Jurkat, Clone E6-1 (cell line): ENCODE measurements at places on chromosomes 4 and X.

- DNase-seq = no peak
These were observed at the start of gene TBC1D9 for GRCh38 chr4:140756319-140757231. Gene TBC1D9, minus strand, starts transcription at chr4:140756385. Its CDS starts 340 bp downstream, at chr4:140756045.

DNA sequence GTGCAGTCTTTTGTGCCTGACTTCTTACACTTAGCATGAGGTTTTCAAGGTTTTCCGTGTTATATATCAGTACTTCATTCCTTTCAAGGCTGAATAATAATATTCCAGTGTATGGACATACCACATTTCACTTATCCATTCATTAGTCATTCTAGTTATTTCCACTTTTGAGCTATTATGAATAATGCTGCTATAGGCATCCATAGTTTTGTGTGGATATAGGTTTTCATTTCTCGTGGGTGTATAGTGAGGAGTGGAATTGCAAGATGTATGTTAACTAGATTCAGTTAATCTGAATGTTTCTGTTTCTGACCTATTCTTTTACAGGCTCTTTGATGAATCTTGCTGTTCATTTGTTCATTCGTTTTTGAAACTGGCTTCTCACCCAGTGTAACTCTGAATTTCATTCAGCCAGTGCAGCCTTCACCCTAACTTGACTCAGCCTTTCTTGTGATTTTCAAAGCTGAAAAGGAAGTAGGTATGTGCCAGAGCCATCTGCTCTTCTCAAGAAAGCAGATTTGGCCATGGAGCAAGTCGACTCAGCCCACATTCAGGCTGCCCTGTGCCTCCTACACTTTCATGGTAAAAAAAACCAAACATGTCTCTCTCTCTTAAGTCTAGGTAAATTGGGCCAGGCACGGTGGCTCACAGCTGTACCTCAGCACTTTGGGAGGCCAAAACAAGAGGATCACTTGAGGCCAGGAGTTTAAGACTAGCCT is 56.3 kb upstream of the NOCT start:
- no peak for DNase-seq

- no peak for DNase-seq
These were observed 5.2 kb upstream of the ARX start for GRCh38 chrX:25020905-25021449.

- DNase-seq = no peak
These were observed 50.4 kb downstream of the SHROOM3 start for GRCh38 chr4:76485450-76485849.

GRCh38 chrX:148649145-148649795 is 148.9 kb downstream of the AFF2 start:
- DNase-seq = no peak

GRCh38 chr4:73761856-73762255 is 21.5 kb downstream of the CXCL8 start:
- DNase-seq = no peak

GRCh38 chr4:24668956-24669355 is 84.6 kb upstream of the DHX15 start:
- no peak for DNase-seq
